ENCODE measurements at places on chromosomes 5 and 9. TPM values are rescaled to one million over a fixed set of nuclear protein-coding genes. Genes with fewer than 3 reads are reported as not detected.
A peak's percentile ranks its signal among the peaks of the same experiment; 100 is the strongest.

Gene SLC6A3
- 0.53 TPM for total RNA-seq

Gene C9orf57
- not detected for total RNA-seq

DNA sequence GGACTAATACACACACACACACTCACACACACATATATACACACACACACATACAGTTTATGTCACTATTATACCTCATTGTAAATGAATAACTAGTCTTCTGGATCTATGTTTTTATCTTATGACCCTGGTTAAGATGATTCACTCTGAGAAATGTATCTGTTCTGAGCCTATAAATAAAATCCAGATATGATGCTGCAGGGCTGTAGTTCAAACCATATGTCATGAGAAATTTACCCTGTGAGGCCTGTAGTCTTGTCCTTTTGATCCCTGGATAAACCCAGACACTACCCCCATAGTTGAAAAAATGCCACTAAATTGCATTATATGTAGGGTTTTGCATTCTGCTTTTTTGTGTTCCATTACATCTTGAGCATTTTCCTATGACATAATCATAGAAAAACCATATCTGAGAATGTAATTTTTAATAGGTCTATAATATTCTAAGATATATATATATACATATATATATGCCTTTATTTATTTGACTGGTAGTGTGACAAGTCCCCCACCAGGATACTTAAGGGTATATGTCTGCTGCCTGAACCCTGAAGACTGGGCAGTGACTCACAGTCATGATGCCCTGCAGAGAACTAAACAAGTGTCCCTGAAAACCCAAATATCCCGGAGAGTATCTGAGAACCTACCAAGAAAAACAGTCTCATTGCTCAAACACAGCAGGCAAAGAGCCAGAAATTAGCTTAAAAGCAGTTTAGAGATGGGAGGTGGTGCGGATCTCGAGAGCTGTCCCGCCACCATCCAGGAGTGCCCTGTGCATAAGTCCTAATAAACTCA is 18.4 kb upstream of the ALDOB start:
- DNase-seq, result no peak

Gene ITGA1
- total RNA-seq, result 4.1 TPM

DNA sequence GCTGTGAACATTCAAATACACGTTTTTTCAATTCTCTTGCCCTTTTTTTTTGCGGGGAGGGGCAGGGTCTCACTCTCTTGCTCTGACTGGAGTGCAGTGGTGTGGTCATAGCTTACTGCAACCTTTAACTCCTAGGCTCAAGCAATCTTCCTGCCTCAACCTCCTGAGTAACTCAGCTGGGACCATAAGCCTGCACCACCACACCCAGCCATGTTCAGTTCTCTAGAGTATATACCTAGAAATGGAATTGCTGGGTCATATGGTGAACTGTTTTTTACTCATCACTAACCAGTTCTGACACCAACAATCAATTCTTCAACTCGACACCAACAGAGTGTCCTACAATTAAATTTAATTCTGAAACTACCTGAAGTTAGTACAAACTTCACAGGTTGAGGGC is 85.5 kb upstream of the ZNF169 start:
- DNase-seq, result no peak

DNA sequence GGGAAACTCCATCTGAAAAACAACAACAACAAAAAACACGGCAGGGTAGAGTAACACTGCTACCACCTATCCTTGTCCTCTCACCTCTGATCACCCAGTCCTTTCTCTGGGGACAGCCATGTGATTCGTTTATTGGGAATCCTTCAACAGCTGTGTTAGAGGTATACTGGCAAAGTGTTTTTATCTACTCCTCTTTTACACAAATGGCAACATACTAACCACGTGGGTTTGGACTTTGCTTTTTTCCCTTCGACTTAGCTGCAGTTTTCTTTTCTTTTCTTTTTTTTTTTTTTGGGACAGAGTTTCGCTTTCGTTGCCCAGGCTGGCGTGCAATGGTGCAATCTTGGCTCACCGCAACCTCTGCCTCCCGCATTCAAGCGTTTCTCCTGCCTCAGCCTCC is 11.2 kb upstream of the SET start:
- no peak for DNase-seq

DNA sequence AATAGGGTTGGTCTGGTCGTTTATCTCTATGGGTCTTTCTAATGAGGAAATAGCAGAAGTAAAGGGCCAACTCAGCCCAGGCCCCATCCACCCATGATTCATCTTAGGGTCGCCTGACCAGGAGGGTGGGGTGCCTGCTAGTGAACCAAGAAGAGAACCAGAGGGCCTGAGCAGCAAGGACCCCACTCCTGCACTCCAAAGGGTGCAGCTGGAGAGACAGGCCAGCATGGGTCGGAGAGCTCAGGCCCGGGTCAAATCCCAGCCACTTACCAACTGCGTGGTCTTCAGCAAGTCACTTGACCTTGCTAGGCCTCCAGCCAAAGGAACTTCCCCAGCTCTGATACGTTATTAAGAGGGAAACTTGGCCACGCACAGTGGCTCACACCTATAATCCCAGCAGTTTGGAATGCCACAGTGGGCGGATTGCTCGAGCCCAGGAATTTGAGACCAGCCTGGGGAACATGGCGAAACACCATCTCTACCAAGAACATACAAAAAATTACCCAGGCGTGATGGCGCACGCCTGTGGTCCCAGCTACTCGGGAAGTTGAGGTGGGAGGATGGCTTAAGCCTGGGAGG is 4.3 kb downstream of the BBLN start:
- no peak for DNase-seq

DNA sequence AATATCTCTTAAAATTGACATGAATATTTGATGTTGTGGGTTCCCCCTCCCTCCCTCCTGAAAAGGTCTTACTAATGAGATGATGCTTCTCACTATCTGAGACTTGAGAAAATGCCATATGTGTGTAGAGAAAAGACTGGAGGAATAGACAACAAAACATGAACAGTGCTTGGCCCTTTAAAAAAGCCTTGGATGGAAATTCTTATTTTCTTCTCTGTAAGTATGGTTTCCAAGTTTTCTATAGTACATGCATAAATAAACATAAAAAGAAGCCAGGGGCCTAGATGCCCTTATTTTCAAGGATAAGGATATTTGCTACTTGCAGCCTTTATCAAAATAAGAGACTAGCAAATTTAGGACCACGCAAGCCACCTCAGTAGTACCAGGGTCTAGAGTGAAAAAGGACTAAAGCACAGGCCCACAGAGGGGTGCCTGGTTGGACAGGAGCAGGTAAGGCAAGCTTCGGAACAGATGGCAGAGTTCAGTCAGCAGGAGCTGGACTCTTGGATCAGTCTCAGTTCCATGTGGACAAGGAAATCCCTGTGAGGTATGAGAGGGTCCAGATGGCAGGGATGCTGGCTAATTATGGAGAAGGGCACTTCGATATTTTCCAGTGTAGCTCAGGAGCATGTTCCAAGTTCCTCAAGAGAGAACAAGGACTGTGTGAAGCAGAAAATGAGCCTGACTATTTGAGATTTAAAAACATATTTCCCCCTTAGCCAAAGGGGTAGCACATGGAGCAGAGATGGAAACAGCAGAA is 4.6 kb upstream of the ANP32B start:
- DNase-seq, result no peak

- DNase-seq, result no peak
Observed at GRCh38 chr9:93025736-93026135, 32.8 kb upstream of the SUSD3 start.

DNA sequence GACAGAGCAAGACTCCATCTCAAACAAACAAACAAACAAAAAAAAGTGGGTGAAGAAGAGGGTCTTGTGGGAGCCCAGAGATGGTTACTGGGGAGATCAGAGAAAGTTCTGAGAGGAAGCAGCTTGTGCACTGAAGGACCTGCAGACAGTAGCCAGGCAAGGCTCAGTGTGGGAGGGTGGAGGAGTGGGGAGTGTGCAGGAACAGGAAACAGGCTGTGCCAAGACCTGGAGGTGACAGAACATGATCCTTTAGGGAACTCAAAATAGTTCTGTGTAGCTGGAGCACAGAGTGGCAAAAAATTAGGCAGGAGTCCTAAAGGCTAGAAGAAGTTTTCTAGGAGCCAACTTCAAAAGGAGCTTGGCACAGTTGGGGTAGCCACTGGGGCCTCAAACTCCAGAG is 19.2 kb upstream of the NANS start:
- no peak for DNase-seq

GRCh38 chr5:99835791-99836190 is 699.4 kb upstream of the FAM174A start:
- no peak for DNase-seq

GRCh38 chr9:126693428-126693944 is 79.8 kb downstream of the LMX1B start:
- DNase-seq, result peak; percentile 7
